ENCODE measurements at places on chromosomes 11 and 22. TPM values are rescaled to one million over a fixed set of nuclear protein-coding genes. Genes with fewer than 3 reads are reported as not detected.

Gene TNNI2
- total RNA-seq, result not detected

Gene MIOX
- total RNA-seq, result under 0.01 TPM

- H3K4me3 ChIP-seq, result no peak overlapping the region
- no peaks in the 10 kb centered on the region for H3K4me1 ChIP-seq
- no peak for DNase-seq
- no peaks in the 10 kb centered on the region for H3K27me3 ChIP-seq
- H3K27ac ChIP-seq, result no peak overlapping the region
Measured at GRCh38 chr11:72398058-72398758, 36.1 kb downstream of the CLPB start.

- H3K27ac ChIP-seq, result no peak overlapping the region
- H3K36me3 ChIP-seq, result no peaks in the 10 kb centered on the region
- no peaks in the 10 kb centered on the region for H3K4me1 ChIP-seq
- no peak for DNase-seq
- H3K4me3 ChIP-seq, result no peak overlapping the region
Measured at GRCh38 chr11:123683428-123684170, 29.2 kb upstream of the SCN3B start.

Gene MUC2
- total RNA-seq, result not detected

GRCh38 chr11:64650923-64651523 lies 60.0 kb downstream of the SLC22A12 start:
- DNase-seq, result peak; percentile 8
- H3K4me3 ChIP-seq, result no peak overlapping the region
- H3K27me3 ChIP-seq, result peaks cover 15% of the 10 kb centered on the region
- H3K27ac ChIP-seq, result no peak overlapping the region

DNA sequence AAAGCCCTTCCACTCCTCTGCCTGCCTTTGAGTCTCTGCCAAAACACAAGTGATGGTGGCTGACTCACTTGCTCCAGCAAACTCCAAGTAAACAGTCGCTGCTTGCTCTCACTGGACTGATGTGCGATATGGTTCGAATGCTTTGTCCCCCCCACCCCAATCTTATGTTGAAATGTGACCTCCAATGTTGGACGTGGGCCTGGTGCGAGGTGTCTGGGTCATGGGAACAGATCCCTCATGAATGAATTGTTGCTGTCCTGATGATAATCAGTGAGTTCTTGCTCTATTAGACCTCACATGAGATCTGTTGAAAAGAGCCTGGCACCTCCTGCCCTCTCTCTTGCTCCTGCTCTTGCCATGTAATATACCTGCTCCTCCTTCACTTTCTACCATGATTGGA lies 747.9 kb downstream of the OPCML start:
- H3K27me3 ChIP-seq, result no peaks in the 10 kb centered on the region
- DNase-seq, result peak; percentile 67
- no peak overlapping the region for H3K4me3 ChIP-seq
- H3K27ac ChIP-seq, result no peak overlapping the region
- H3K36me3 ChIP-seq, result no peaks in the 10 kb centered on the region
- no peaks in the 10 kb centered on the region for H3K4me1 ChIP-seq

Gene CALCA
- not detected for total RNA-seq

GRCh38 chr11:47464483-47464882 lies 15.5 kb upstream of the RAPSN start:
- no peaks in the 10 kb centered on the region for H3K27me3 ChIP-seq
- H3K4me3 ChIP-seq, result no peak overlapping the region

Measured in fibroblast of lung (primary cell).